ENCODE measurements at places on chromosomes 4 and X. TPM values are rescaled to one million over a fixed set of nuclear protein-coding genes. Genes with fewer than 3 reads are reported as not detected.
A peak's percentile ranks its signal among the peaks of the same experiment; 100 is the strongest.

GRCh38 chr4:138898282-138898681 lies 117.3 kb upstream of the NOCT start:
- H3K4me1 ChIP-seq: no peaks in the 10 kb centered on the region
- no peaks in the 10 kb centered on the region for H3K36me3 ChIP-seq
- no peak overlapping the region for H3K4me3 ChIP-seq

- H3K27me3 ChIP-seq: no peaks in the 10 kb centered on the region
- H3K4me1 ChIP-seq: no peaks in the 10 kb centered on the region
- H3K4me3 ChIP-seq: no peak overlapping the region
- DNase-seq: no peak
- H3K36me3 ChIP-seq: no peaks in the 10 kb centered on the region
Measured at GRCh38 chr4:11608992-11609391, 180.3 kb upstream of the HS3ST1 start.

PPEF1 gene
- not detected for total RNA-seq

- no peak overlapping the region for H3K4me3 ChIP-seq
- no peaks in the 10 kb centered on the region for H3K4me1 ChIP-seq
- no peak overlapping the region for H3K27ac ChIP-seq
- no peak for DNase-seq
Measured at GRCh38 chrX:75228854-75229253, 45.0 kb upstream of the UPRT start.

DNA sequence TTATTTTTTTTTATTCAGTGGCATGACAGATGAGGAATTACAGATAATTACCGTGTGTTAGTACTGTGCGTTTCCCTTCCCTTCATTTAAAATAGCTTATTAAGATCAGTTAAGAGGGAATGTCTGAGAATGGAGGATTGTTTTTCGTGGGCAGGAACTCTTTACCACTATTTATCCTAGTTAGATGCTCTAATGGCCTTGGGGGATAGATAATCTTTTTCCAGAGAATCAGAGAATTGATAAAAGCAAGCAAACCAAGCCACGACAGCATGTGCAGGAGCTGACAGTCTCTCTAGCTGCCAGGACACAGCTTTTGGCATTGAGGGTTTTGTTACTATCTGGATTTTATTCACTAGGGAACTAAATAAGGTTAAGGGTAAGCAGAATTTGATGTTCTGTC lies 128.7 kb downstream of the DCLK2 start:
- no peaks in the 10 kb centered on the region for H3K27me3 ChIP-seq
- DNase-seq: no peak
- H3K4me3 ChIP-seq: no peak overlapping the region

GRCh38 chr4:6761649-6762615 lies 20.6 kb upstream of the KIAA0232 start:
- H3K4me1 ChIP-seq: peaks cover 11% of the 10 kb centered on the region
- H3K27me3 ChIP-seq: no peaks in the 10 kb centered on the region
- no peak overlapping the region for H3K4me3 ChIP-seq
- no peaks in the 10 kb centered on the region for H3K36me3 ChIP-seq

- no peak overlapping the region for H3K27ac ChIP-seq
- no peak for DNase-seq
- H3K36me3 ChIP-seq: no peaks in the 10 kb centered on the region
- no peaks in the 10 kb centered on the region for H3K4me1 ChIP-seq
- peaks cover 4% of the 10 kb centered on the region for H3K27me3 ChIP-seq
Measured at GRCh38 chrX:103467887-103468286, 51.4 kb downstream of the RAB40A start.

GRCh38 chr4:29708473-29708872 lies 1011.7 kb upstream of the PCDH7 start:
- no peaks in the 10 kb centered on the region for H3K36me3 ChIP-seq
- no peak for DNase-seq
- no peaks in the 10 kb centered on the region for H3K27me3 ChIP-seq
- no peaks in the 10 kb centered on the region for H3K4me1 ChIP-seq
- H3K27ac ChIP-seq: no peak overlapping the region

PPP4R3C gene
- total RNA-seq: not detected

PNCK gene
- 2.3 TPM for total RNA-seq

ASB12 gene
- not detected for total RNA-seq

DNA sequence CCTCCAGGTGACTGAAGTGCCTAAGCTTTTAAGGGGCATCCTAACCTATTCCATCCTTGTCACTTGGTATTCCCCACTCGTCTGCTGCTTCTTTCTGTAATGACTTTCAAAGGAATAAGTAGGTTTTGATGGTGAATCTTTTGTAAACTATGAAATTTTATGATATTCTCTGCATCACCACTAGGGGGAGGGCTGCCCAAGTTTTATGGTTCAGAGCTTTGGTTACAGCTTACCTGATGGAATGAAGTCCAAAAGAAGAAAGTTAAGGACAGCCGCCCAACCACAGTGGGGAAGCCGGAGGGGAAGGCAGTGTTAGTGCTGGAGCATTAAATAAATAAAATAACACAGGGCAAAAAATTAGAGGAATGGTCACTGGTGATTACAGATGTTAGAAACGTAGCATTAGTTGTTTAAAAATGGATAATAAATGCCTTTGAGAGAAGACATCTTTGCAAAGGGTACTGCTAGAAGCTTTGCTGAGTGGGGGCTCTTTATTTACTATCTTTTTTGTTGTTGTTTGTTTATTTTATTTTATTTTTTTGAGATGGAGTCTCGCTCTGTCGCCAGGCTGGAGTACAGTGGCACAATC lies 204.9 kb downstream of the GBA3 start:
- peak; percentile 18 for DNase-seq
- H3K27me3 ChIP-seq: no peaks in the 10 kb centered on the region
- no peak overlapping the region for H3K27ac ChIP-seq
- no peaks in the 10 kb centered on the region for H3K36me3 ChIP-seq
- H3K4me3 ChIP-seq: no peak overlapping the region

DNA sequence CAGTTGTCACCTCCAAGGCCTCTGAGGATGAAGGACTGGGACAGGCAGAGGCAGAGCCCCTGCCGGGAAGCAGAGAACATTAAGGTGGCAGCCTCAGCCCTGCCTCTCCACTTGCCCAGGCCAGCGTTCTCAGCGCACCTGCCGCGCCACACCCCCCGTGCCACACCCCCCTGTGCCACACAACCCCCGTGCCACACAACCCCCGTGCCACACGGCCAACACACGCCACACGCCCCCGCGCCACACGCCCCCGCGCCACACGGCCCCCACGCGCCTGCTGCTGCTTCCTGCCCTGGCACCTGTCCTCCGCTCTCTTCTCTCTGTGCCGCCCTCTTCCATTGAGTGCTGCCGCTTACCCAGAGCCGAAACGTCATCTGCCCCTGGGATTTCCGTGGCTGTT lies 58.0 kb upstream of the ZFP42 start:
- no peaks in the 10 kb centered on the region for H3K27me3 ChIP-seq
- H3K4me3 ChIP-seq: no peak overlapping the region
- no peak for DNase-seq
- no peaks in the 10 kb centered on the region for H3K36me3 ChIP-seq

GRCh38 chrX:11111947-11112346 lies 815 bp downstream of the HCCS start:
- H3K4me3 ChIP-seq: peak overlapping the region; percentile 67
- H3K27me3 ChIP-seq: no peaks in the 10 kb centered on the region
- no peaks in the 10 kb centered on the region for H3K36me3 ChIP-seq
- H3K27ac ChIP-seq: peak overlapping the region; percentile 72
- H3K4me1 ChIP-seq: no peaks in the 10 kb centered on the region
- no peak for DNase-seq

PFKFB1 gene
- 0.36 TPM for total RNA-seq

DNA sequence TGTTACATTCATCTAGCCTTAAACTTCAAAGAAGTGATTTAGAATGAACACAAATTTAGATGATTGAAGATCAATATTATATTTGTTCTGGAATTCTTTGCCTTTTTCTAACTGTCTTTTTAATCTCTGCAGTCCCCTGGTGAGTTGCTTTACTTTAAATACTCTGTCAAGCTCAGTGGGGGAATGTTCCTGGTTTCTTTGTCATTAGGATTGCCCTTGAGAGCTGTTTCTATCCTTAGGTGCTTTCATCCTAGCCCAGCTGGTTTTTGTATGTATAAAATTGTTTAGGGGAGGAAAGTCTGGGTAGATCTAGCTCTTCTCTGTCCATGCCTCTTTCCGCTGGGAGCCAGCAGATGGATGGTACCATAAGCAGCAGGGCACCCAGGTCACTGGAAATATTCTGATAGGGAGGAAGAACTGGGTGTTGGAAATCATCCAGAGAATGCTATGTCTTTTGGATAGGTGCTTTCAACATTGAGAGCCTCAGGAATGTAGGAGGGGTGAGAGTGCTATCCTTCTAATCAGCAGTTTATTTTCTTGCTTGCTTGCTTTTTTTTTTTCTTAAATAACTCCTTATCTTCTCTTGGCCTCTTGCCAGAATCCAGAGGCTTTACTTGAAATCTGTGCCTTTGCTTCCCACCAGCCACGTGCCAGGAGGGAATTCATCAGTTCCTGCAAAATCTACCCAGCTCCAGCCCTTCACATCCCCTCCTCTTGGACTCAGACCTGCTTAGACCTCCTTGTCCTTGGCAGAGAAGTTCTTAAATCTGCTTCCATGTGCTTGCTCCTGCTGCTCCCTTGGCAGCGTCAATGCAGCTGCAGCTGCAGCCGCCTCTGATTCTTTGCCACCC lies 215.3 kb upstream of the ANXA3 start:
- H3K27ac ChIP-seq: no peak overlapping the region
- H3K4me3 ChIP-seq: no peak overlapping the region
- no peak for DNase-seq
- H3K27me3 ChIP-seq: no peaks in the 10 kb centered on the region
- no peaks in the 10 kb centered on the region for H3K36me3 ChIP-seq

DNA sequence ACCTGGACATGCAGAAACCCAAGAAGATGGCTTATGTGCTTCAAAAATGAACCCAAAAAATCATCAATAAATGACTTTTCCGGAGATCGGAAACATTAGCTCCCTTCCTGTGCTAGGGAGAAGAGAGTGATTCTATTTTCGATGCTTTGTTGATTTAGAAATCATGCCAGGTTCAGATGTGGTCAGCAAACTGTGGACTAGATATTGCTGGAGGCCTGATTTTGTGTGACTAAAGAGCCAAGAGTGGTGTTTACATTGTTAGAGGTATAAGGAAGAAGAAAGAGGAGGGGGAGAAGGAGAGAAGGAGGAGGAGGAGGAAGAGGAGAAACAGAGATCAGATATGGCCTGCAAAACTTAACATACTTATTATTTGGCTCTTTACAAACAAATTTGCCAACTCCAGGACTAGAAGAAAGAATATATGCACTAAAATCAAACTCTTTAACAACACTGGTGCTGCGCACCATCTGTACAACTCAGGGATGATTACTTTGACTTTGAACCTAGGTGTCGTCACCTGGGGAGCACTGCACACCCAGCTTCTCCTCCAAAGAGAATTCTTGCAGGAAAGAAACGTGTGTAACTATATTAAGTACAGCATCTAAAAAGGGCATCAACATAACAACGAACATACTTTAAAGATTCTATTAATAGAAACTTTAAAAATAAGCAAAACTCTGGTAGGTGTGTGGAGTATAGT lies 664.9 kb upstream of the LCORL start:
- H3K27ac ChIP-seq: no peak overlapping the region
- H3K4me3 ChIP-seq: no peak overlapping the region
- no peaks in the 10 kb centered on the region for H3K4me1 ChIP-seq
- H3K27me3 ChIP-seq: no peaks in the 10 kb centered on the region
- DNase-seq: no peak
- no peaks in the 10 kb centered on the region for H3K36me3 ChIP-seq

All from Panc1 (cell line).